ENCODE measurements at places on chromosomes 12 and 14.

DNA sequence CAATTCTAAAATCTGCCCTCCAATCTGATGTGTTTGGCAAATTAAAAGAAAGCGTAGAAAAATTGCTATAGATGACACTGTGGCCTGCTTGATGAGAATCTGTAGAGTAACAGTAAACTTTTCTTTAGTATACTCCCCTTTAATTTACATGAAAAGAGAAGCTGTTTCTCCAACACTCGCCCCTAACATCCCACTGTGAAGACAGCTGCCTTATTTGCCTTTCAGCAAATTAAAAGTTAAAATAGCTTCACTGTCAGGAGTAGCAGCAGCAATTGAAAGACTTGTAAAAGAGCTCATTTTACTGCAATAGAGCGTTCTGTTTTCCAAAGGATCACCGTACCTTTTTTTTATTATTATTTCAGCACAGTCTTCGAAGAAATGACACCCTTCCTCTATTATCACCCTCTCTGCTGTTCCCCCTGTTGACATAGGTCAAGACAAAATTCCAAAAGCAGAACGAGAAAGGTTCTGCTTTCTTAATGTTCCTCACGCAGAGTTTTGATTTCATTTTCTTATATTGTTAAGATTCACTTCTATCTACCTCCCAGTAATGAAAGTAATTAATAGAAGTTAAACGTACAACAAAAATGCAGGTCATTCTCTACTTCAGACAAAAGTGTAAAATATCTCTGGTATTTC, 153.5 kb upstream of the USP15 start:
- no peak for DNase-seq

- peak; percentile 53 for DNase-seq
Observed at GRCh38 chr12:13950502-13950901, 30.9 kb downstream of the GRIN2B start.

GRCh38 chr12:9064815-9065606, 50.7 kb downstream of the A2M start:
- peak; percentile 77 for DNase-seq

DNA sequence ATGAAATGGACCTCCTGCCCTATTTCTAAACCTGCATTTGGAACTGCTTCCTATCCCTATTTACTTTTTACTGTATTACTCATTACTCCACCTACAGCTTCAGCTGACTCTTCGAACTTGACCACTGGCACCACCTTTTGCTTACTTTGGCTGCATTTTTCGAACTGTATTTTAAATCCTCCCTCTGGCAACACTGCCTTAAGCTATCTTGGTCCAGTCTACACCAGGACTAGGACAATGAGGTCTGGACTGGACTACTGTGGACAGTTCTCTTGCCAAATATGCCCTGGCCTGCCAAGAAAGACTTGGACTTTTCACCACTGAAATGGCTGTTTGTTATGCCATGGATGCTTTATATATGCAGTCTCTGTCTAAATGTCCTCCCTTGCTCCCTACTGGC, 328.1 kb downstream of the BTG1 start:
- no peak for DNase-seq
